ENCODE measurements at places on chromosomes 12 and 14. TPM values are rescaled to one million over a fixed set of nuclear protein-coding genes. Genes with fewer than 3 reads are reported as not detected.
A peak's percentile ranks its signal among the peaks of the same experiment; 100 is the strongest.

- DNase-seq, result no peak
Observed at GRCh38 chr12:105334582-105334981, 4.1 kb downstream of the C12orf75 start.

The RND1 gene
- 0.11 TPM for total RNA-seq

- no peak for DNase-seq
Observed at GRCh38 chr12:22264380-22264779, 70.1 kb downstream of the ST8SIA1 start.

DNA sequence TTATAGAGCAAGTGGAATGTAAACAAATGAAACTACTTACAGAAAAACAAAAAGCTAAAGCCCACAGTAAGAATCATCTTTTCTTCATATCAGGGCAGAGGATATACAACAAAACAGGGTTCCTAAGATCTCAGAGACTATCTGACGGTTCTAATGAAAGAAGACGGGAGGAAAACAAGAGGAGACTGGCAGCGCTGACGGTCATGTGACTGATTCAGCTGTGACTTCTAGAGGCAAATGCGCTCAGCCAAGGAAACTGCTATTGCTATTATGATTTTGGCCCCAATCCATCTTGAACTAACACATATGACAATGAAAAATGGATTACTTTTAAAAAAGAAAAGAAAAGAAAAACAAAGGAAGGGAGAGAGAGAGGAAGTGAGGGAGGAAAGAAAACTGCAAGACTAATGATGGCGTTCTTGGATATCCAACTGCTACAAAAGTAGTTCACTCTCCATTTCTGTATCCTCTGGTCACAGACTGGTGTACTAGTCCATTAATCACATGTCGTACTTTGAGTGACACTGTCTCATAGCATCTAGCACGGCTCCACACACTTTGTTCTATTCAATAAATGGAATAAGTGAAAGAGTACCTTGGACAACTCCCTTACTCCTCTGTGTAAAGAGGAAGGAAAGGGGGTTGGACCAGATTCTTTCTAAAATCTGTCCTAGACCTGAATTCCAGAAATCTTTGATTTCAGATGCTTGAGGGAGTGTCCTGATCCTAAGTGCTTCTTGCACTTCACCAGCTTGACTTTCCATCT is 119.3 kb downstream of the DAD1 start:
- DNase-seq, result no peak

GRCh38 chr12:95300286-95300685 is 82.7 kb downstream of the VEZT start:
- DNase-seq, result no peak

DNA sequence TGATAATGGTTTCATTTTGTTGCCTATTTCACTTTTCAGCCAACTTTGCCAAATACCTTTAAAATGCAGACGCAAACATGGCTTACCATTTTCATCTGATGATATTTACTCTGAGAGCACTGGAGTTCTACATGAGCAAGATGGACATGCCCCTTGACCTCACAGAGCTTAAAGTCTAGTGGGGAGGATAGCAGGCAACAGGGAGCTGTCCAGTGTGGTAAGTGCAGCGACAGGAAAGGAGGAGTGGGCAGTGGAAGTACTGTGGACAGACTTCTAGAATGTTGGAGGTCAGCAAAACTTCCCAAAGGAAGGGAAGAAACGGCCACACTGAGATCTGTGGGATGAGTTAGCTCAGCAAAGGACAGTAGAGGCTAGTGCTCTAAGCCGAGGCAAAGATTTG is 25.3 kb downstream of the LRIG3 start:
- no peak for DNase-seq

GRCh38 chr14:58629281-58629680 is 8.5 kb upstream of the DACT1 start:
- no peak for DNase-seq

- DNase-seq, result peak; percentile 33
Observed at GRCh38 chr12:46303039-46303666, 34.3 kb upstream of the SLC38A1 start.

DNA sequence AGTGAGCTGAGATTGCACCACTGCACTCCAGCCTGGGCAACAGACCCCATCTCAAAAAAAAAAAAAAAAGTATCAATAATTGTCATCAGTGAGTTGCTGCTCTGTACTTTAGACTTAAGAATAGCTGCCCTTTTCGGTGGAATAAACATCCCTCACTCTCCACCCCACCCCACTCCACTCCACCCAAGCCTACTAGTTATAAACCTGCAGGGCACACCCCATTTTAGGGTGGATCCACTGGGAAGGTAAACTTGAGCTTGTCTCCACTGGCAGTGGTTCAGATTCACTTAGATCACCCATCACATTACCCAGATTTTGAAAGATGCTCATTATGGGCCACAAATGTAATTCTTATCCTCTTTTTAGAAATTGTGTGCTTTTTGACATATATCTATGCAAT is 106.4 kb downstream of the GPR135 start:
- no peak for DNase-seq

GRCh38 chr12:57110104-57111030 is 795 bp downstream of the STAT6 start:
- no peak for DNase-seq

All from foreskin keratinocyte (primary cell).